ENCODE measurements at places on chromosomes 3 and 15.

GRCh38 chr3:11653298-11654055, 9.8 kb upstream of the VGLL4 start:
- DNase-seq: peak; percentile 86

DNA sequence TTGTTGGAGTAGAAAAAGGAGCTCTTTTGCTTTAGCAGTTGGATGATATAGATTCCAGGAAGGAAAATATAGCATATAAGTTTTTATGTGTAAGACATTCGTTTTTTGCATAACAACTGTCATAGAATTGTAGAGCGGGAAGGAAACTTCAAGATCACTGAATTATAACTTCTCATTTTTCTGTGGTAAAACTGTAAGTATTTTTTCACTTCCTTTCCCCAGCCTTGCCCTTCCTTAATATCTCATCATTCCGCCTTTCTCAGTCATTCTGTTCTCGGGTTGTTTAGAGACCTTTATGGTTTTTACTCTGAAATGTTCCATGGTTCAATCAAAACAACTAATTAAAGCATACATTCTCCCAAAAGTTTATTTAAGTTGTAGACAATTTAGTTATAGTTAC, 1.1 kb downstream of the EAF2 start:
- DNase-seq: no peak

DNA sequence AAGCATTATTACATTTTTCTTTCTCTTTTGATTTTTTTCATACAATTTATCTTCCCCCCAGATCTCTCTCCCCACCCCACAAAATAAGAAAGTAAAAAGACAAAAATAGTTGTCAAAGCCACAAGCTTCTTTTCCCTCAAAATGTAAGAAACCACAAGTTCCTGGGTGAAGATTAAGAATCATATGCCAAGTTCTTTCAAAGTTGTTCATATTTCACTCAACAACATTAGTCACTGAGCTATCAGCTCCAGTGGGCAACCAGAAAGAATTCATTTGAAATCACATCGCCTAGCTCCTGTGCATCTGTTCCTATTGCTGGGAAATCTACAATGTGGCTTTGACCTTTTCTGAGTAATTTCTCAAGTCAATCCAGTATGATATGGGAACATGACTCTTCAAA, 681.6 kb upstream of the ARPP21 start:
- DNase-seq: no peak

- DNase-seq: no peak
Measured at GRCh38 chr3:94349310-94349878, 286.5 kb downstream of the NSUN3 start.

DNA sequence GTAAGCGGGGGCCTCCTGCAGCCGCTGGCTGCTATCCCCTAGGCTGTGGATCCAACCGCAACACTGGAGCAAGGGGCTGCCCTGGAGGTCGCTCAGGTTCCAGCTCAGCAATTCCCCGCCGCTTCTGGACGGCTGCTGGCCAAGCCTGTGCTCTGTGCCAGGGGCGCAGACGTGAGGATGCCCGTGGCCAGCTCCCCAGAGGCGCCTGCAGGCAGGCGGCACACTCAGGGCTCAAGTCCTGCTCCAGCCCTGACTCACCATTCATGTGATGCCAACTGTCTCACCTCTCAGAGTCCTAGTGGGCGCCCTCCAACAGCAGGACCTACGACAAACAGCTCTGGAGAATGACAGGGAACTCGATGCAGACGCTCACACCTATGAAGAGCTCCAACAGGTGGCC, 31.6 kb downstream of the KLHL25 start:
- DNase-seq: no peak

- peak; percentile 77 for DNase-seq
Measured at GRCh38 chr3:11641683-11642430, 1.9 kb downstream of the VGLL4 start.

- DNase-seq: no peak
Measured at GRCh38 chr15:79474252-79474651, 42.1 kb downstream of the MINAR1 start.

DNA sequence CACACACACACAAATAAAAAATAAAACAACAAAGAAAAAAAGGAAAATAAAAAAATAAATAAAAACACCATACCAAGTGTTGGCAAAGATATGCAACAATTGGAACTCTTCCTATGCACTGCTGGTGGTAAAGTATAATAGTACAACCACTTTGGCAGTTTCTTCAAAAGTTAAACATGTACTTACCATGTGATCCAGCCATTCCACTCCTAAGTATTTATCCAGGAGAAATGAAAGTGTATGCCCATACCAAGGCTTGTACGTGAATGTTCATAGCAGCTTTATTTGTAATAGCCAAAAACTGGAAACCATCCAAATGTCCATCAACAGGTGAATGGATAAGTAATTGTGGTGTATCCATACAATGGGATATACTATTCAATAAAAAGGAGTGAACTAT, 17.0 kb downstream of the WDR93 start:
- DNase-seq: no peak

All from esophagus muscularis mucosa (tissue), 4 donors.